ENCODE measurements at places on chromosomes 7 and 10.
A peak's percentile ranks its signal among the peaks of the same experiment; 100 is the strongest.

GRCh38 chr10:48469516-48470020 lies 135.3 kb downstream of the ARHGAP22 start:
- DNase-seq, result no peak

GRCh38 chr10:42987575-42987974 lies 89.3 kb upstream of the RET start:
- DNase-seq, result no peak

- no peak for DNase-seq
Measured at GRCh38 chr7:11191574-11192220, 218.0 kb downstream of the PHF14 start.

DNA sequence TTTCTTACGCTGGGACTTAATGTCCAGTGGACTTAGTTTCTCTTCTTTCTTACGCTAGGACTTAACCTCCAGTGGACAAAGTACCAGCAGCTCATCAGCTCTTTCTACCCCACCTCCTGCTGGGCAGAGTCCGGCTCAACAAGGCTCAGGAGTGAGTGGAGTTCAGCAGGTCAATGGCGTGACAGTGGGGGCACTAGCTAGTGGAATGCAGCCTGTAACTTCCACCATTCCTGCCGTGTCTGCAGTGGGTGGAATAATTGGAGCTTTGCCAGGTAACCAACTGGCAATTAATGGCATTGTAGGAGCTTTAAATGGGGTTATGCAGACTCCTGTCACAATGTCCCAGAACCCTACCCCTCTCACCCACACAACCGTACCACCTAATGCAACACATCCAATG lies 199.7 kb downstream of the MLLT10 start:
- DNase-seq, result no peak

DNA sequence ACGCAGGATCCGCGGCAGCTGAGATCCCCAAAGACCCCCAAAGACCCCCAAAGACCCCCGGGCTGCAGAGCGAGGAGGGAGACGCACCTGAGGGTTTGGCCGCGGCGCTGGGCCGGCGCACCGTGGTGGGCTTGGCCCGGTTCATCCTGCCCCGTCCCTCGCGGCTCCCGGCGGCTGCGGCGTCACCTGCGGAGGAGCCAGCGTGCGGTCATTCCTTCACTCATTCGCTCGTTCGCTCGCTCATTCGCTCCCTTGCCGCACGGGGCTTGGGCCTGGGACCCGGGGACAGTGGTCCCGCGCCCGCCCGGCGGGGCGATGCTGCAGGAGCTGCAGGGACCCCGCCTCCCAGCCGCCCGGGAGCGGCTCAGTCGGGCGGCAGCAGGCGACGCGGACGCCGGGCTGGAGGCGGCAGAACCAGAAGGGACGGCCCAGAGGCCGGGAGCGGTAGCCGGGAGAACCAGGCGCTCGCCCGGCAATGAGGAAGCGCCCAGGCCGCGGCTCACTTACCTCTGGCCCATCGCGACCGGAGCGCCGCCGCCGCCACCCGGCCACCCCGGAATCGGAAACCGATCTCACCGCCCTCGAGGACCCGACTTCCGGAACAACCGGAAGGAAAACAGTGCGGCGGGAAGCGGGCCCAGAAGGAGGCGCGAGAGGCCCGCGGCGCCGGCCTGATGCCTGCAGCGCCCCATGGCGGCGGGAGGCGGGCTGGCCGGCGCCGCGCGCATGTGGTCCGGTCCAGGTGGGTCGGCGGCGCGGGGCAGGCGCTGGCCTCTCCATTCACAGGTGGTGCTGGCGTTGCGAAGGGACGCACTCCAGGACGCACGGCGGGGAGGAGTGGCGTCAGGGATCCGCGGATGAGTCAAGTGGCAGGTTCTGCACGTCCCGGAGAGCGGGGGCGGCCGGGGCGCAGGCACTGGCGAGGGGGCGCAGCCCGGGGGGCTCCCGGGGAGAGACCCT lies at the start of gene INTS1:
TSS of gene INTS1 (minus strand) at position 574 of the 960 bp plus-strand sequence. CDS start at position 145, 429 bp downstream.
- peak; percentile 93 for DNase-seq

- no peak for DNase-seq
Measured at GRCh38 chr7:73341877-73342276, 13.9 kb downstream of the FKBP6 start.

DNA sequence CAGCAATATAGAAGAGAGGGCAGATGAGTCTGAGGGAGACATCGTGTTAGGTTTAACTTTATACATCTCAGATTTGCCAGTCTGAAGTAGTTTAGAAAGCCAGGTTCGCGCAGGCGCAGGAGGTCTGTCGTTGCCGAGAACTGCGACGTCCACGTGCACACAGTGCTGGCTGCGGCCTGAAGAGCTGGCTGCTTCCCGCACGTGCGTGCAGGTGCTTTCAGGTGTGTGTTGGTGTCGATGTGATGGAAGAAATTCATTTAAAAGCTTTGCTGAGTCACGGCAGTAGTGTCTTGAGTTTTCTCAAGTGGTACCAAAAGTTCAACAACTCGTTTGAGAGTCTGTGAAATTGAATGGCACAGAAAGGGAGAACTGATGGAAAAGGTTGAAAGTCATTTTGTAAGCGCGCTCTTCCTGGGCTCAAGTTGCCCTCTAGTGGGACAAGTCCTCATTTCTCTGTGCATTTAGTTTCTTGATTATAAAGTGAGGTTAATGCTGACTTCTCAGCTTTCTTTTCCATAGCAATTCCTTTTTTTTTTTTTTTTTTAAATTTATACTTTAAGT lies 18.6 kb downstream of the WDR37 start:
- no peak for DNase-seq

DNA sequence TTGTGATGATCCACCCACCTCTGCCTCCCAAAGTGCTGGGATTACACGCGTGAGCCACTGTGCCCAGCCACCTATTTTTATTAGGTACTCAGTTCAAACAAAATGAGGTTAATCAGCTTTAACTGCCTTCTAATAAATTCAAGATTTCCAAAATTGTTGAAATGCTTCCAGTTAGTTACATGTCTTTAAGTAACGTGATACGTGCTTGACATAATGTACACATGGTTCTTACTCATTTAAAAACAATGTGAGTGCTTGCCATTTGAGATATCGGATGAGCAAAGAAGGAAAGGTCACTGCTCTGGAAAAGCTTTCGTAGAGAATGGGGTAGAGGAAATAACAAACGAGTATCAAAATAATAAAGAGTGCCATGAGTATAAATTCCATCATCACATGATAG lies 83.6 kb downstream of the KMT2E start:
- no peak for DNase-seq

DNA sequence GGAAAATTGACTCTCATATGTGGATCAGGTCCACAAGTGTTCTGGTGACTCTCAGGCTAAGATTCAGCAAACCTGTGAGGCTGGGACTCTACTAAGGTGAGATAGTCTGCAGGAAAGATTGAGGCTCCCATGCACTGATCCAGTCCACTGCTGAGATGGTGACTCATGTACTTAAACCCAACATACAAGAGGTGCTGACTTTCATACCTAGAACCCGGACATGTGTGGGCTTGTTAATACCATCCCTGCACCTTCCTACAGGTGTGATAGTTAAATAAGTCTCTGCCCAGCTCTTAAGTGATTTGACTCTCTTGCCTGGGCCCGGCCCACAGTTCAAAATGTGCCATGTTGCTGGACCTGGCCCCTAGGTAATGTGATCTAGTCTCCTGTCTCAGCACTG lies 27.1 kb upstream of the ZNF107 start:
- no peak for DNase-seq

- no peak for DNase-seq
Measured at GRCh38 chr10:50394832-50395231, 143.5 kb upstream of the ASAH2 start.

DNA sequence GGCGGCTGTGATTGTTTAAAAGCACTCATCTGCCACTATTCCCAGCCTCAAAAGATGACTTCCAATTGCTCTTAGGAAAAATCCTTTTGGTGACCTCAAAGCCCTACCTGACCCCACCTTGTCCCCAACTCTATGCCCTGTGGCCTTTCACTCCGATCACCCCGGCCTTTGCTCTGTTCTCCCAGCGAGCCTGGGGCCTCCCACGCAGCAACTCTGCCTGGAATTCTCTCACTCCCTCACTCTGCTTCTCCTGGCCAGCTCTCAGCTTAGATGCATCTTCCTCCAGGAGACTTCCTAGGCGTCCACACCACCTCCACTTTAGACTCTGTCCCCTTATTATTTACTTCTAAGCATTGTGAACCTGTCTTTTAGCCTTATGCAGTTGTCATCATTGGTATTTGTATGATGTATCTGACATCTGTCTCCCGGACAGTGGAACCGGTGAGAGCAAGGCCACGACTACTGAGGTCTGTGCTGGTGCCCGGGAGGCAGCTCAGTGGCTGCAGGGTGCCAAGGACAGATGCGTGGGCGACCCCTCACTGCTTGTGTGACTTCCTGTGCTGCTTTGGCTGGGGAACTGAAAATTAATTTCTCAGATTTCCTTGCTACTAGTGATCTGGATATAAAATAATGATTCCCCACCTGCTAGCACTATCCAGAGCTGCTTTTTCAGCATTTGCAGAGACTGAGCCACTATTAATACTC lies 63.0 kb downstream of the PIP4K2A start:
- DNase-seq, result no peak

DNA sequence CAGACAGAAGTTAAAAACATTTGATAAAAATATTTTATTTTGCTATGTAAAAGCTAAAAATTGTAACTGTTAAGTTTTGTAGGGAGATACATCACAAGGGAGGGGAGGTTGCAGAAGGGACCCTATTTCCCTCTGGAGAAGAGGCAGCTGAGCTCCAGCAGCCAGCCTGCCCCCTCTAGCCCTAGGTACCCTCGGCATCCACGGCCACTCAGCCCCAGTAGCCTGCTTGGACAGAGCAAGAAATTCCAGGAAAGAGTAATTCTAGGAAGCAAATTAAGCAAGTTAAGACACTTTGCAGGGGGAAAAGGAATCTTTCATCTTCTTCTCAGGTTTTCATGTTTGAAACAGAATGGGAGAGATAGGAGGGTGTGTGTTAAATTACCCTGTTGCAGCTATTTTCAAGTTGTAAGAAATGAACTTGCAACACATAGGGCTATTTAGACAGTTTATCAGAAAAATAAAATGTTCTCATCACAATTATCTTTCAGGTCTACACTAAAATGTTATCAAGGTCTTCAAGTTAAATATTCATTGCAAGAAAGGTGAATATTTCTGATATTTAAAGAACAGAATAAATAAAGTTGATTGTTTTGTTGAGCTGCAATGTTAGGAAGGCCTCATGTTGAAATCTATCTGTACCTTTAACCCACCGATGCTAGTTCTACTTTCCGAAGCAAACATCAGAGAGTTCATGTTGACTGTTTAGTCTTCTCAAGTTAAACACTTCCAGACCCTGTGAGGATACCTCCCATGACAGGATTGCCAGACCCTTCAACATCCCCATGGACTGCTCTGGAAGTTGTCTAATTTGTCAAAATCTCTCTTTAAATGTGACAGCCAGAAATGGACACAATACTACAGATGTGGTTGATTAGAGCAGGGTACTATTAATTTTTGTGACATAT lies 5.5 kb downstream of the SGCE start:
- no peak for DNase-seq

DNA sequence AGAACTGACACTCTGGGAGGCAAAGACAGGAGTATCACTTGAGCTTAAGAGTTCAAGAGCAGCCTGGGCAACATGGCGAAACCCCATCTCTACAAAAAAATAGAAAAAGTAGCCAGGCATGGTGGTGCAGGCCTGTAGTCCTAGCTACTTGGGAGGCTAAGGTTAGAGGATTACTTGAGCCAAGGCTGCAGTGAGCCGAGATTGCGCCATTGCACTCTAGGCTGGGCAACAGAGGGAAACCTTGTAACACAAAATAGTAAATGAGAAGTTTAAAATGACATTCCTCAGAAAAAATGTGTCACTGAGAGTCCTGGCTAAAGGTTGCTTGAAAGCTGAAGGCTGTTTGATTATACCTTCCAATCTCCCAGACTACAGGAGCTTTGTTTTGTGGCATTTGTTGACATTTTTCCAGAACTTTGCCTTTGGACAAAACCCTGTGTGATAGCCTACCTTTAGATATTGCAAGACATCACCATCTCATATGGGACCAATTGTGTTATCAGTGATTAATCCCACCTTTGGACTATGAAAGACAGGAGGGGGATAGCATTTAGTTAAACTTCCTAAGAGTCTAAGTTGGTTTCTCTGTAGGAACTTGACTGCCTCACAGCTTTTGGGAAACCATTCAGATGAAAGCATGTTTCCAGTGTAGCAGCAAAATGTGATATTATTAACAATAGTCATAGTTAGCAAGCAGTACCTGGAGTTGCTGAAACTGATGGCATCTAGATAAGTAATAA lies 5.3 kb downstream of the TNKS2 start:
- no peak for DNase-seq

DNA sequence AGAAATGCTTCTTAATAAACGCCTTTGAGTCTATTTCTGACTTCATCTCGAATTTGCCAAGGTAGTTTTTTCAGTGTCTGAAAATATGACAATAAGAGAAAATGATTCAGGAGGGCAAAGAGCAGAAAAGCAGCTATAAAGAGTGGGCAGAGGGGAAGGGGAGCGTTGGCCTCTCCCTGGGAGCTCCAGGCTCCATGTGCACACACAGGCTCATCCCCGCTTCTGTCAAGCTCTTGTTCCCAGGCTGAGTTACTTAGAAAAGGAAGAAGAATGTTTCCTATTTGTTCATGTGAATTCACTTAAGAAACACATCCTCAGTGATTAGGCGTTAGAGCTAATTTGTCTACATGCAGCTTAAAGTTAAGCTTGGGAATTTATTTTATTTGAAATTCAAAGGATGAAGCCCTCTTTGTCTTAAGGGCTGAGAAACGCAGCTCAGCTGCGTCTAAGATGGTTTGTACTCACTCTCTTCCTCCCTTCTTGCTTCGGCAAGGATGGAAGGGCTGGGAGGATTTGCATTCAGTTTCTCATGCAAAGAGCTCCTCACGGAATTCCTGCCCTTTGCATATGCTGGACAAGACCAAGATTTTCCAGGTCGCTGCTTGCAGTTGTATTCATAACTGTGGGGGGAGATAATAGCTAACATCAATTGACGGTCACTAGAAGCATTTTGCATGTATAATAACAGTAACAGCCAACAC lies 29.0 kb upstream of the ATXN7L1 start:
- no peak for DNase-seq

- DNase-seq, result no peak
Measured at GRCh38 chr10:71475243-71475871, 78.6 kb downstream of the CDH23 start.

GRCh38 chr10:86668297-86669165 lies at the start of gene LDB3:
LDB3 (plus strand) TSS chr10:86668511; CDS start chr10:86668692, 181 bp downstream.
- no peak for DNase-seq

GRCh38 chr7:41162612-41163011 lies 540.3 kb downstream of the INHBA start:
- no peak for DNase-seq

DNA sequence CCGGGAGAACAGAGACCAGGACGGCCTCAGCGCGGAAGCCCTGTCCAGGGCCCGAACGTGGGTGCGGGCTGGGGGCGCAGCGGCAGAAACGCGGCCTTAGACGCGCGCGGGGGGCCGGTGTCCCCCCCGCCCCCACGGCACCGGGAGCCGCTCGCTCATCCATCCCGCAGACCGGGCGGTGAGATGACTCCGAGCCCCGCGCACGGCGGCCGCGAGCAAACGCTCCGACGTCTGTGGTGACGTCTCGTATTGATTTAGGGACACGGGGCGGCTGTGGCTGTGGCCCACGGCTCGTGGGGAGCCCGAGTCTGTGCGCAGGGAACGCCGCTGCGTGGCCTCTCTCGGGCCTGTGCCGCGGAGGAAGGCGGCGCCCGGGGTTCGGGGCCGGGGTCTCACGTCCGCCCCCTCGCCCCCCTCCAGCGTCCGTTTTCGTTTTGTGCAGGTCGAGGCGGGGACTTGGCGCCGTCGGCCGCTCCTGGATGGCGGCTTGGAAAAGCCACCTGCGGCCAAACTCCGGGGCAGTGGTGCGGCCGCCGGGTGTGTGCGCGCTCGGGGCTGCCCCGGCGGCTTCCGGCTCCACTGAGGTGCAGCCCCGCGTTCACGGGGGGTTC lies 1.0 kb upstream of the NKX6-2 start:
- DNase-seq, result no peak

Data from activated T-cell treated with anti-CD3 and anti-CD28 coated beads, Interleukin-2, amount 50 U/mL, for 48 hours (primary cell).